Effector memory CD8-positive, alpha-beta T cell (primary cell): ENCODE measurements at places on chromosomes 2 and 18.

DNA sequence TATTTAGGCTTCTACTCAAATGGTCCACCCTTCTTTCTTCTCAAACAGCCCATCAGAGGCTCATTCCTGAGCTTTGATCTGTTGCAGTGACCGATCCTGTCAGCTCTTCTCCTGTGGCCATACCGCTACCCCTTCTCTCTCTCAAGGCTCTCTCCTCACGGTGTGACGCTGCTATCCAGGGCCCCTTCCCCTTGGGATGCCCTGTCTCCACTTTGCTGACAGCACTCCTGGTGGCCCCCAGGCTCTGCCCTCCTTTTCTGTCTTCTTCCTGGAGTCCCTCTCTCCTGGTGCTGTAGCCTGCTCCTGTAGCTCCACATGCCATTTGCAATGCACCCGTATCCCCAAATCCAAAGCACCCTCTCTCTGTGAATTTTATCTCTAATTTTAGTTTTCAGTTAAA lies 45.4 kb upstream of the CTAGE1 start:
- DNase-seq, result no peak

GRCh38 chr18:71727909-71728308 lies 816.2 kb downstream of the CBLN2 start:
- no peak for DNase-seq

DNA sequence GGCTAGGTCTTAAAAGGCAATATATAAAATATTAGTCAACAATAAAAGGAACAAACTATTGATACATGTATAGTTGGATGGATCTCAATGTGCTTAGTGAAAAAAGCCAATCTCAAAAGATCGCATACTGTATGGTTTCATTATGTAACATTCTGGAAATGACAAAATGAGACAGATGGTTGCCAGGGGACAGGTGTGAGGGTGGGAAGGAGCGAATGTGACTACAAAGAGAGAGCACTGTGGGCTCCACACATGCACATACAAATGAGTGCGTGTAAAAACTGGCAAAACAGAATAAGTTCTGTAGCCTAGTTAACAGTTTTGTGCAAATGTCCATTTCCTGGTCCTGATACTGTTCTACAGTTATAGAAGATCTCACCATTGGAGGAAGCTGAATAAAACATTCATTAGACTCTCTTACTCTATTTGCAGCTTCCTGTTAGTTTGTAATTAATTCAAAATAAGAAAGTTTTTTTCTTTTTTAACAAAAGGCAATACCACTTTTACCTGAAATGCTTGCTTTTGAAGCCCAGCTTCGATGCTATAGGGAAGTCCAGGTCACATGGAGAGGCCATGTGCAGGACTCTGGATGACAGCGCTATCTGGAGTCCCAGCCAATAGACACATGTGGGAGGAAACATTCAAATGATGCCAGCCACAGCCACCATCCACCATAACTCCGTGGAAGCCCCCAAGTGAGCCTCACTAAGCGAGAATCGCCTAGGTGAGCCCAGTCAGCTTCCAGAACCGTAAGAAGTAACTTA lies 21.0 kb upstream of the C2orf80 start:
- DNase-seq, result no peak

DNA sequence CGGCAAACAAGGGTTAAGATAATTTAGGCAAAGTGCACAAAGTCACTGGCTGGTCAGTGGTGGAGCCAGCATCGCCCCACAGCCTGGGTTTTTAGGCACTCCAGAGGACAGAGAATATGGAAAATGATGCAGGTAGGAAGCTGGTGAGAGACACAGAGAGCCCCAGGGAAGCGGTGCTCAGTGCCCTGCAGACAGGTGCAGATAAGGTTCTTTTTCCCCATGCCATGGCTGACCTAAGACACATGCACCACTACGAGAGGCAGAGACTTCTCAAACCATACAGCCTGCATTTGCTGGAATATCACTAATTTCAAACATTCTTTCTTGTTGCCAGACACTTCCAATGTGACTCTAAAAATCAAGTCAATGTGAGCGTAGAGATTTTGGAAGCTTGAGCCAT lies 205.7 kb upstream of the APCDD1 start:
- no peak for DNase-seq

- peak; percentile 43 for DNase-seq
Measured at GRCh38 chr2:219155054-219155644, 5.5 kb downstream of the NHEJ1 start.

DNA sequence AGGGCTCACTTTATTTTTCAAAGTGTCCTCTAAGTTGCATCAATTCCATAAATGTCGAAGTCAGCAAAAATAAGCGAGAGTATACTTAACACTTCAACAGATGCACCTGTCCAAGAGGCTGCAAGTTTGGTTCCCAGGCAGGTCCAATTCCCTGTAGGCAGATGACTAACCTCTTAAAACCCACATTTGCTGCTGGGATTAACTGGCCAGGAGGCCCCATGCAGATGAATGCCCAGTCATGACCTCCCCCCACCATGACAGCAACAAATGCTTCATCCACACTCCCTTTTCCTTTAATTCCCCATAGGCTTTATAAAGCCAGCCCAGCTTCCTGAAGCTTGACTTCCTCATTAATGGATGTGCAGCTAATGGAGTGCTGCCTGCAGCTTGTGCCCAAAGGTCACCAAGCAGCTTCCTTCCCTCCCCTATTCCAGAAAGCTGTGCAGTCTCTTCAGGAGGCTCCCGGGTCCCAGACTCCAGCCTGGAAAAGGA lies 35.7 kb downstream of the REEP1 start:
- DNase-seq, result no peak

DNA sequence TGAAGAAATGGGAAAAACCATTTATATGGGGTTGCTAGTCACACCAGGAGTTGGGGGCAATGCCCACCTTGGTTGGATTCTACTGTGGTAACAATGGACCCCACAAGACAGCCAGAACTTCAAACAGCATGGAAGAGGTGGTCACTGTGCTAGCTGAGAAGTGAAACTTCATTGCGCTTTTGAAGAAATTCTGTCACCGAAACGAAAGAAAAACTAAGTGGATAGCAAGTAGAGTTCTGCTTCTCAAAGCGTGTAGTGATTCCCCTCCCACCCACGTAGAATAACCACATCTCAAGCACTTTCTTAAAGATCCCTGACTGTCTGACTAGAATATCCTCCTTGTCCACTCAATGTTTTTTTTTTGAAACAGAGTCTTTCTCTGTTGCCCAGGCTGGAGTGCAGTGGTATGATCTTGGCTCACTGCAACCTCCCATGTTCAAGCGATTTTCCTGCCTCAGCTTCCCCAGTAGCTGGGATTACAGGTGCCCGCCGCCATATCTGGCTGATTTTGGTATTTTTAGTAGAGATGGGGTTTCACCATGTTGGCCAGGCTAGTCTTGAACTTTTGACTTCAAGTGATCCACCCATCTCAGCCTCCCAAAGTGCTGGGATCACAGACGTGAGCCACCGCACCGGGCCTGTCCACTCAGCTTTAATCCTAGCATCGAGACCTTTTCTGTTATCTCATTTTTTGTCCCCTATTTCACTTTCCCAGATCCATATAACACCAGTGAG lies 30.1 kb upstream of the CCL20 start:
- no peak for DNase-seq

GRCh38 chr2:102110596-102111334 lies 31.8 kb upstream of the IL1R1 start:
- DNase-seq, result no peak

DNA sequence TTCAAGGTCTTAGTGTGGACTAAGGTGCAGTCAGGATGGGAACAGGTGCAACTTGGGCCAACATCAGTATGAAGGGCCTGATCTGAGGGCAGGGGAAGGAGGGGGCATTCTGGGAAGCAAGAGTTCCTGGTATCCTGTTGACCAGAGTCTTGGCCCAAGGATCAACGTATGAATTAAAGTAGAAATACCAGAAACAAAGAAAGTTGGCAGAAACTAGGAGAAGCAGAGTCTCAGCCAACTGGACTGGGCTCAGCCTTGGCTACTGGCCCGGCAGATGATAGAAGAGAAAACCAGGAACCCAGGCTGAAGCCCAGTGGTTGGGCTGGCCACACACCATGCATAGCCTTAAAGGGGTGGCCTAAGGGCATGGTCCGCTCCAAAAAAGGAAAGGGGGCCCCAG lies 2.3 kb downstream of the CETN1 start:
- no peak for DNase-seq

DNA sequence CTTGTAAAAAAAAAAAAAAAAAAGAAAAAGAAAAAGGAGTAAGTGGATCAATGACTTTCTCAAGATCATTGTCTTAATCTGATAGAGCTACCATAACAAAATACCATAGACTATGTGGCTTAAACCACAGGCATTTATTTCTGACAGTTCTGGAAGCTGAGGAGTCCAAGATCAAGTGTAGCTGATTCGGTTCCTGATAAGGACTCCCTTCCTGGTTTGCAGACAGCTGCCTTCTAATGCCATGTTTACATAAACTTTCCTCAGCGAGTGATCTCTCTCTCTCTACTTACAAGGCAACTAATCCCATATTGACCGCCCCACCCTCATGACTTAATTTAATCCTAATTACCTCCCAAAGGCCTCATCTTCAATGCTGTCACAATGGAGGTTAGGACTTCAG lies 36.5 kb upstream of the SIX2 start:
- DNase-seq, result no peak

DNA sequence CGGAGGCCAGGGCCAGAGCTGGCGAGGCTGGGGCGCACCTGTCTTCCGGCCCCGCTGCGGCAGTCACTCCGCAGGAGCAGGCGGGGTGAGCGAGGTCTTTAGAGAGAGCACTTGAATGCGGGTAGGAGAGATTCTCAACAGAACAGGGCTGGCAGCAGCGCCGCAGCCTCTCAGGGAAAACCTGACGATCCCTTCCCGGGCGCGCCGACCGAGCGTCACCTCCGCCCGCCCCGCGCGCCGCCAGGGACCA lies 526 bp downstream of the PRKRA start:
- peak; percentile 71 for DNase-seq

DNA sequence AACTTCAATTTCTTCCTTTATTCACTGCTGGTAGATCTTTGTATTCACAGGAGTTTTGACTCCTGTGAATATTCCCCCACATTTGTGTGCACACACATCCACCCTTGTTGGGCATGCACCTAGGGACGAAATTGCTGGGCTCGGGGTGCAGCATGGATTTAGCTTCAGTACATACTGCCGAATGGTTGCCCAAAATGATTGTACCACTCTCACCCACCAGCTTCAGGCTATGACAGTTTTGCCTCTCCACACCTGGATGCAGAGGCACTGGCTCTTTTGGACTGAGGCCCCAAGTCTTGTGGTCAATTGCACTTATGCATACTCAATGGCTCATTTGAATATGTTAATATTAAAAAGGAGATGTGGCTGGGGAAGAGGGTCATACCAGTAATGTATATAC lies 65.1 kb upstream of the ODC1 start:
- no peak for DNase-seq

GRCh38 chr18:12851716-12852115 lies 32.3 kb downstream of the PTPN2 start:
- DNase-seq, result no peak

DNA sequence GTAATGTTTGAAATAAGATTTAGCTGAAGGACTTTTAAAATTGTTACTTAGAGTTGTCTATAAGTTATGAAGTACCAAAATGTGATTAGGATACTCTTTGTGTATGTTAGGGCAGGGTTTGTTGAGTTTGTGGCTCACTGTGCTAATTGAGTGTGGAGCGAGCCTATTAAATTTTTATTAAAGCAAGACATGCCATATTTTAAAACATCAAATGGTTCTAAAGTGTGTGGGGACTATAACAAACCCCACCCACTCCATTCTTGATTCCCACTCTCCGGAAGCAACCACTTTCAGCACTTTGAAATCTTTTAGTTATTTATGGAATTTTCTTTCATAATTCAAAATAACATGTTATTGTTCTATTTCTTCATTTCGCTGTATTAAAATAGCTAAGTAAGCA lies 1.8 kb downstream of the HNMT start:
- DNase-seq, result no peak

DNA sequence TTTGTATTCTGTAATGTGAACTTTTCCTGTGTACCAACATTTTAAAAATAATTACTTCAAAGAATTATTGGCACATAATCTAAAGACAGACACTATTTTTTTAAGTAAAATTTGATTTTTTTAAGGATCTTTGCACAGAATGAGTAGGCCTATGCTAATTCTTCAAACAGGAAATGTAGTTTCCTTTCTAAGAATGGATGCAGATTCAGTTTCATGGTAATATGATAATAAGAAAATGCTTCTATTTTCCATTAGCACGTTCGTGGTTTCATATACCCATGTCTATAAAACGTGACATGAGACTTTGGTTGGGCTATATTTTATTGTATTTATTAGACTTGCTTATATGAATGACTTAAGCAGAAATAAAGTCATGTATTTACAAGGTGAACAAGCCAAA lies 191.8 kb upstream of the RBBP8 start:
- no peak for DNase-seq

- DNase-seq, result no peak
Measured at GRCh38 chr2:196242131-196242620, 70.8 kb upstream of the STK17B start.

- DNase-seq, result no peak
Measured at GRCh38 chr2:25787020-25787419, 91.3 kb downstream of the ASXL2 start.

- DNase-seq, result no peak
Measured at GRCh38 chr2:108084311-108084710, 98.0 kb downstream of the SLC5A7 start.

- no peak for DNase-seq
Measured at GRCh38 chr2:55148269-55148668, 83.8 kb downstream of the CLHC1 start.

DNA sequence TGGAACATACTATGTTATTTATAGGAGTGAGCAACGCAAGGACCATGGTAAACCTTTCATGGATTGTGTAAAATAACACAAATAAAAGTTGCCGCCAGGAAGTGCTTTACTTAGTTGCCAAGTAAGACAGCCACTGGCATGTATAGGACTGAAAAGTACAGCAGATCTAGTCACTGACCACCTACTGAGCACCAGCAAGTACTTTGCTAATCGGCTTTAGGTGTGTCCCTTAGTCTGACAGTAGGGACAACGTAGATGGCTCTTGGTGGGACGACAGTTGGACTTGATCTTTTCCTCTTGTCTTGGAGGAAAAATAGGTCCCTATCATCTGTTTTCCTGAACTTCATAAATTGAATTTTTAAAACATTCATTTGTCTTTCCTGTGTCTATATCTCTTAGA lies 13.6 kb upstream of the CXXC1 start:
- DNase-seq, result no peak

DNA sequence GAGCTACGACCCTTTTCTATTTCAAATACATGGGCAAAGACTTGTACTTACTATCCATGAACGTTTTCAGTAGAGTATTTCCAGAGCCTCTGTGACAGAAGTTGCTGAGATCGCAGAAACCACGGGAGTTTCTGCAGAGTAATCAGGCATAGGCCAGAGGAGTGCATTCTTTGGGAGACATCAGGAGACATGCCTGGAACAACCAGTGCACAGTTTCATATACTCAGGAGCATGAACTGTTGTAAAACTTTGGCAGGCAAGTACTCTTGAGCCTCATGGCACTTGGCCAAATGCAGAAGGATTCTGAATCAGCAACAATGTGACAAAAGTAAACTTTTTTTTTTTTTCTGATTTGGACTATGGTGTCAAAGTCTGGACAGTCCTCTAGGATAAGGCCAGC lies 307.1 kb downstream of the GRB14 start:
- DNase-seq, result no peak

DNA sequence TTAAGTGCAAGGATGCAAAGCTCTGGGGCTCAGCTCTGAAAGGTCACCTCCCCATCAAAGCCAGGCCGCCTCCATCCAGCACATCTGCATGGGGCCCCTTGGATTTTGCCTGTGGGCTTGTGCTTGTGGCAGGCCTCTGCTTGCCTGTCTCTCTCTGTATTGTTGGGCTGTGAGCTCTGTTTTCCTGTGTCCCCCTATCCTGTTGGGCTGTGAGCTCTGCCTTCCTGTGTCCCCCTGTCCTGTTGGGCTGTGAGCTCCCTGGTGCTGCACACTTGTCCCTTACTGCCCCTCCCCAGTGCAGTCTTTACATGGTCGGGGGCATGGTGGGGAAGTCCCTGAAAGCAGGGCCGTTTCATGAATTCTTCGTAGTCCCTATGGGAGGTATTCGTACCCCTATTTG lies 49.2 kb upstream of the PDIA6 start:
- no peak for DNase-seq
